ENCODE measurements at places on chromosomes 5 and 9. TPM values are rescaled to one million over a fixed set of nuclear protein-coding genes. Genes with fewer than 3 reads are reported as not detected.
A peak's percentile ranks its signal among the peaks of the same experiment; 100 is the strongest.

CHSY3 gene
- total RNA-seq, result not detected

PCDHB12 gene
- not detected for total RNA-seq

GZMA gene
- total RNA-seq, result 17.8 TPM

CDH9 gene
- not detected for total RNA-seq

GALT gene
- total RNA-seq, result 42.8 TPM

GPR21 gene
- 0.45 TPM for total RNA-seq

SNCAIP gene
- not detected for total RNA-seq

DNA sequence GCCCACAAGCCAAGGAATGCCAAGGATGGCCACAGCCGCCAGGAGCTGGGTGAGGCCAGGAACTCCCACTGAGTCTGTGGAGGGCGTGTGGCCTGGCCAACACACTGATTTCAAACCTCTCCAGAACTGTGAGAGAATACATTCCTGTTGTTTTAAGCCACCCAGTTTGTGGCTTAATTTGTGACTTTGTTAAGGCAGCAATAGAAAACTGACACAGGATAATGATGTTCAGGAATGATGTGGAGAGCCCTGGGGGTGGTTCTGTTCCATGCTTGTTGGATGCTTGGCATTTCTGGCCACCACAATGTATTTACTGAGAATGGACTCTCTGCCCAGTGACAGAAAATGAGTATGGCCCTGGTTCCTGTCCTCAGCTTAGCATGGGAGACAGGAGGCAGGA lies 82.8 kb downstream of the DAP start:
- H3K36me3 ChIP-seq, result peaks cover 33% of the 10 kb centered on the region
- no peak overlapping the region for H3K27ac ChIP-seq
- H3K4me1 ChIP-seq, result no peaks in the 10 kb centered on the region
- no peaks in the 10 kb centered on the region for H3K27me3 ChIP-seq
- no peak for DNase-seq

GRCh38 chr5:39547553-39548154 lies 122.9 kb upstream of the DAB2 start:
- no peaks in the 10 kb centered on the region for H3K4me1 ChIP-seq
- peak; percentile 6 for DNase-seq
- H3K36me3 ChIP-seq, result no peaks in the 10 kb centered on the region
- H3K27me3 ChIP-seq, result peaks cover 3% of the 10 kb centered on the region
- H3K27ac ChIP-seq, result no peak overlapping the region

DNA sequence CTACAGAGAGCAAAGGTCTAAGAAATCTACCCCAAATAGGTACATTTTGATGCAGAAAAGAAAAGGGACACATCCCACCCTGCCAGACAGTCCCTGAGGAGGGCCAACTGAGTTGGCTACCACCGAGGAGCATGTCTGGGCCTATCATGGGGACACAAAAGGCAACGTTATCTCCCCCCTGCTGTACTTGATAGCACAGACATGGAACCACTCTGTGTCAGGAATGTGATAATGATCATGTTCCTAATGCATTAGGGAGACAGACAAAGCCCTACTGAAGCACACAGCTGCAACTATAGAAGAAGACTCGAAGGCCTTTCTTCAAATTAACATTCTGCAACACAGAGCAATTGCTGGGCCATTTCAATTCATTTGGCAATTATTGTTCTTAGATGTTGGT lies 84.5 kb downstream of the ENC1 start:
- DNase-seq, result no peak
- no peaks in the 10 kb centered on the region for H3K4me1 ChIP-seq
- H3K27ac ChIP-seq, result no peak overlapping the region
- peaks cover 3% of the 10 kb centered on the region for H3K27me3 ChIP-seq
- H3K36me3 ChIP-seq, result no peaks in the 10 kb centered on the region

DNA sequence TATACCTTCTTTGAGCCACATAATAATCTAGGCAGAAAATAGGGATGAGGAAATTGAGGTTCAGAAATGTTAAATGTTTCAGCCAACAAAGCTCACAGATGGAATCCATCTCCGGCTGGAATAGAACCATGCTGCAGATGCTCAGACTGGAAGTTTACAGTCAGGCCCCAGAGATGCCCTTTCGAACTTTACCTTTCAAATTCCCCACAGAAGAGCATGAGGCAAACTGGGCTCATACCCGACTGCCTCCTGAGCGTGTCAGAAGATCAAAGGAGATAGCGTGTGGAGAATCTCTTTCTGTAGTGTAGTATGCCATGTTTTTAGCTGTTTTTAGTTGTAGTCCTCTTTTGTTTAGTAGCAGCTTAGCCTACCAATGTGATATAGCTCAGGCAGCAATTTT lies 72.0 kb upstream of the DAP start:
- DNase-seq, result no peak
- H3K27ac ChIP-seq, result no peak overlapping the region
- no peaks in the 10 kb centered on the region for H3K4me1 ChIP-seq

DNA sequence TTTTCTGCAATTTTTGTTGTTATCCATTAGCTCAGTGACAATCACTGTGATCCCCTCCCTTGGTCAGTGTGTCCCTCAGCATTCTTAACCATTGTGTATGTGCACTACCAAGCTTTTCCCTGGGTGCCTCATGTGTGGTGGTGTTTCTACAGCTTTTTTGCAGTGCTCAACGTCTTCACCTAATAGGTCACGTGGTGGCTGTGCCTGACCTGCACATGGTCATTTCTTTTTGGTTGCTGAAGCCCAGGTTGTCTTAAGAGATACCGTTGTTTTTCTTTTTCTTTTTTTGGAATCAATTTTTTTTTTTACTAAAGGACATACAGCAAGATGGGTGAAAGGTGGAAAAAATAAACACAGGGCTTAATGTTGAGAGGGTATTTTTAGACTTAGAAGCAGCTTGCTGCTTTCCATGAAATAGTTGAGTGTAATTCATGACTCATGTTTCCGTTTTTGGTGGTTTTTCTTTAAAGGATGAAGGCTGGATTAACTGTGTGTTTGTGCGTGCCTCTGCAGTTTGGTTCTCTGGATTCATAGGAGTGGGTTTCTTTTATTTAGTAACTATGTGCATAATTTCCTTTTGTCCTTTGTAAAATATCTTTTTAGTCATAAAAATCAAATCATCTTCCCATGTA lies 22.2 kb downstream of the SH3GL2 start:
- no peak for DNase-seq
- H3K27me3 ChIP-seq, result peaks cover 1% of the 10 kb centered on the region
- H3K27ac ChIP-seq, result no peak overlapping the region
- H3K36me3 ChIP-seq, result no peaks in the 10 kb centered on the region
- H3K4me1 ChIP-seq, result no peaks in the 10 kb centered on the region
- no peak overlapping the region for H3K4me3 ChIP-seq

- H3K27ac ChIP-seq, result no peak overlapping the region
- peaks cover 4% of the 10 kb centered on the region for H3K27me3 ChIP-seq
- no peak for DNase-seq
- H3K4me1 ChIP-seq, result no peaks in the 10 kb centered on the region
- no peaks in the 10 kb centered on the region for H3K36me3 ChIP-seq
- H3K4me3 ChIP-seq, result no peak overlapping the region
Observed at GRCh38 chr9:72977670-72978069, 24.8 kb upstream of the ALDH1A1 start.

DNA sequence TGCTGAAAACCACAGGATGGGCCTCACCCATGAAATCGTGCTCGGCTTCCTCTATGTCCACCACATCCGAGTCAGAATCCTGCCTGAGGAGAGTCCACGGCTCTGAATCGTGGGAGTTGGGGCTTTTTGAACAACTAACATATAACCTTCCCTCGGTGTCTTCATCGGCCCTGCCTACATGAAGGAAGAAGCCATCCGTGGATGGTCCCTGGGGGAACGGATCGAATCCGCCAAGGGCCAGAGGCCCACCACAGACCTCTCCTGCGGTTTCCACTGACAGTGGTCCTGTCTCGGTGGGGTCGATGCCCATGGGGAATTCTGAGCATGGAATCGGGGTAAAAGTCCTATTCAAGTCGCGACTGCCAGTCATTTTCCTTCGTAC lies 85.0 kb downstream of the CAMSAP1 start:
- H3K4me1 ChIP-seq, result peaks cover 8% of the 10 kb centered on the region
- H3K27ac ChIP-seq, result no peak overlapping the region
- H3K4me3 ChIP-seq, result no peak overlapping the region
- H3K27me3 ChIP-seq, result no peaks in the 10 kb centered on the region
- no peak for DNase-seq

- no peaks in the 10 kb centered on the region for H3K27me3 ChIP-seq
- H3K4me3 ChIP-seq, result no peak overlapping the region
- H3K36me3 ChIP-seq, result no peaks in the 10 kb centered on the region
- no peaks in the 10 kb centered on the region for H3K4me1 ChIP-seq
- no peak for DNase-seq
Observed at GRCh38 chr9:119588874-119589744, 219.9 kb upstream of the BRINP1 start.

DNA sequence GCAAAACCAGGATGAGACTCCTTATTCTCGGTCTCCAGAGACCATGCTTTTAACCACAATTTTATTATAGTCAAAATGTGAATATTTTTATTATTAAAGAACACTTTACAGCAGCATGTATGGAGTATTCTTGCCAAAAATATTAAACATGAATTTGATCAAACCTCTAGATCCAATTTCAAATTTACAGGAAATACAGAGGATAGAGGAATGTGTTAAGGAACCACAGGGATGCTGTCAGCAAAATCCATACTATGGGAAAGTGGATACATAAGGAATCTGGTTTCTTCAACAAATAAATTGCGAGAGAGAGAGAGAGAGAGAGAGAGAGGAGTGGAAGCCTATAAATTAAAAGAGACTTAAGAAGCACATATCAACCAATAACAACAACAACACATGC lies 348.2 kb upstream of the NUDT12 start:
- no peak overlapping the region for H3K27ac ChIP-seq
- no peak for DNase-seq
- no peaks in the 10 kb centered on the region for H3K4me1 ChIP-seq
- no peaks in the 10 kb centered on the region for H3K36me3 ChIP-seq
- H3K27me3 ChIP-seq, result no peaks in the 10 kb centered on the region
- H3K4me3 ChIP-seq, result no peak overlapping the region

- H3K36me3 ChIP-seq, result no peaks in the 10 kb centered on the region
- no peaks in the 10 kb centered on the region for H3K4me1 ChIP-seq
- H3K27me3 ChIP-seq, result peaks cover 7% of the 10 kb centered on the region
Observed at GRCh38 chr5:147520450-147520849, 10.6 kb upstream of the DPYSL3 start.

DNA sequence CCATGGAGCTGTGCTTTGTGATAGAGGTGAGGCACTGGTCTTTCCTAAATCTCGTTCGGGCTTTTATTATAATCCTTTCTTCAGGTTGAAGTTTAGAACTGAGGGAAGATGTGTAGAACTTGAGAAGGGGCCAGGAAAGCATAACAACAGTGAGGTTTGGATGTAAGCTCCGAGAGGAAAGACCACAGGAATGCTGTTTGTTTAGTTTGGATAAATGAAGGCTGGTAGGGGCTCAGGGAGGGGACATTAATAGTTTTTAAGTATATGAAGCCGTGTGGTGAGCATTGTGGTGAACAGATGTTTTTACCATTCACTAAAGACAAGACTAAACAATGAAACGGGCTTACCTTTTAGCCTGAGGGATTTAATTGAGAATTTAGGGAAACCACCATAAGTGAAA lies 130.8 kb downstream of the ARHGAP26 start:
- DNase-seq, result no peak
- H3K4me1 ChIP-seq, result no peaks in the 10 kb centered on the region

- no peaks in the 10 kb centered on the region for H3K27me3 ChIP-seq
- no peaks in the 10 kb centered on the region for H3K4me1 ChIP-seq
- H3K27ac ChIP-seq, result no peak overlapping the region
- DNase-seq, result no peak
- no peak overlapping the region for H3K4me3 ChIP-seq
Observed at GRCh38 chr5:110096419-110096818, 406.7 kb downstream of the MAN2A1 start.

DNA sequence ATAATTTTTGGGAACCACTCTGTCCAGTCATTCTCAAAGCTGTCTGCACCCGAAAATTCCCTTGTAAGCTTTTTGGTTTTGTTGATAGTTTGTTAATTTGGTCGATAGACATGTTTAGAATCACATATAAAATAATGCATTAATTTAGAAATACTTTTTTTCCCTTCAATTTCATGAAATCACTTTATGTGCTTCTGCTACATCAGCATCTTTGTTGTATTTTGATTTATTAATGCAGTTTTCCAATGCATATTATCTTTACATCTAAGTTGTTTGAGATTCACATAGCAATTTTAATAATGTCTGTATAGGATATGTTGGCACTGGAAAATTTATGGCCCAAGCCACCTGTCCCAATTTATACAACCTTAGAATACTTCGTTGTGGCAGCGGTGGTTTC lies 60.6 kb upstream of the SV2C start:
- peaks cover 9% of the 10 kb centered on the region for H3K27me3 ChIP-seq
- DNase-seq, result no peak
- H3K36me3 ChIP-seq, result no peaks in the 10 kb centered on the region
- H3K27ac ChIP-seq, result no peak overlapping the region
- H3K4me1 ChIP-seq, result no peaks in the 10 kb centered on the region
- no peak overlapping the region for H3K4me3 ChIP-seq

DNA sequence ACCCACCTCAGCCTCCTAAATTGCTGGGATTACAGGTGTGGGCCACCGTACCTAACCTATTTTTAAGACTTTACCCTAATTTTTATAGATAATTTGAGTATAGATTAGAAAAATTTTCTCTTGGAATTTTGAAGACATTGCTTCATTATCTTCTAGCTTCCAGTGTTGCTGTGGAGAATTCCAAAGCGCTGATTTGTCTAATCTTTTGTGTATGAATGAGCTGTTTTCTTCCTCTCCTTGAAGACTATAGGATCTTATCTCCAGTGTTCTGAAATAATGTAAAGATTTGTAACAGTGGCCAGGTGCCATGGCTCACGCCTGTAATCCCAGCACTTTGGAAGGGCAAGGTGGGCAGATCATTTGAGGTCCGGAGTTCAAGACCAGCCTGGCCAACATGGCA lies 5.7 kb upstream of the SNX24 start:
- H3K4me1 ChIP-seq, result peaks cover 9% of the 10 kb centered on the region
- H3K4me3 ChIP-seq, result no peak overlapping the region
- no peak for DNase-seq
- H3K27me3 ChIP-seq, result peaks cover 5% of the 10 kb centered on the region

GRCh38 chr9:35353731-35354365 lies 136.1 kb upstream of the RUSC2 start:
- no peaks in the 10 kb centered on the region for H3K36me3 ChIP-seq
- H3K27me3 ChIP-seq, result peaks cover 3% of the 10 kb centered on the region
- no peak overlapping the region for H3K4me3 ChIP-seq
- no peak for DNase-seq
- no peak overlapping the region for H3K27ac ChIP-seq

DNA sequence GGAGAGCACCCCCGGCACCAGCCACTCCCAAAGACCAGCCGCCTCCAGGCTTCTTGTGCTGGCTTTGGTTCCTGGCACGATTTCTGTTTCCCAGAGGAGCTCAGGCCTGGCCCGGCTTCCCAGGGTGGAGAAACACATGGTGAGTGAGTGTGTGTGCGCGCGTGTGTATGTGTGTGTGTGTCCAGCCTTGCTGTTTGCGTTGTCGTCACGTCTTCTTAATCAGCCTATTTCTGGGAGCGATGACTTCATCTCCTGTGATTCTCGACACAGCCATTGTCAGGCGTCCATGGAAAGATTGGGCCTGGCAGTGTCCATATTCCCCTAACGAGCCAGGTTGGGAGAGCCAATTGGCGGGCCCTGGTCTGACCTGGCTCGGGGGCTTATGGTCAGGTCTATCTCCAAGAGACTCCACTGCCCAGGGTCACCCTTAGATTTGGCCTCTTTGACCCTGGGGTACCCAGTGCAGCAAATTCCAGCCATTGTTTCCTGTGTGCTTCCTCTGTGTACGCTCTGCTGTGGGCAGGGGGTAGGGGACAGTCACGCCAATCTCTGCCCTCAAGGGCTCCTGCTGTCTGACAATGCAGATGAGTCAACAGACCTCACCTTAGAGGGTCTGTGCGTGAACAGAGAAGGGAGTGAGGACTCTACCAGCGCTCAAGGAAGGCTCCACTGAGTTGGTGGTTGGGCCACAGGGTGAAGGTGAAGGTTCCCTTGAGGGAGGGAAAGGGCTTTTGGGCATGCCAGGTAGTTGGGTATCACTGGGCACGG lies 73.8 kb downstream of the DAB2IP start:
- no peak overlapping the region for H3K4me3 ChIP-seq
- DNase-seq, result no peak
- H3K27me3 ChIP-seq, result no peaks in the 10 kb centered on the region
- no peak overlapping the region for H3K27ac ChIP-seq

Data from activated CD8-positive, alpha-beta T cell treated with anti-CD3 and anti-CD28 coated beads for 36 hours (primary cell).